Activated naive CD4-positive, alpha-beta T cell (primary cell): ENCODE measurements at places on chromosomes 4 and X.

GRCh38 chrX:120250522-120251271, at the start of gene ZBTB33:
Gene ZBTB33, plus strand, starts transcription at chrX:120250812. Its CDS starts 2,604 bp downstream, at chrX:120253416.
- DNase-seq: peak; percentile 78

GRCh38 chr4:17188125-17188524, 289.7 kb upstream of the LDB2 start:
- DNase-seq: no peak

DNA sequence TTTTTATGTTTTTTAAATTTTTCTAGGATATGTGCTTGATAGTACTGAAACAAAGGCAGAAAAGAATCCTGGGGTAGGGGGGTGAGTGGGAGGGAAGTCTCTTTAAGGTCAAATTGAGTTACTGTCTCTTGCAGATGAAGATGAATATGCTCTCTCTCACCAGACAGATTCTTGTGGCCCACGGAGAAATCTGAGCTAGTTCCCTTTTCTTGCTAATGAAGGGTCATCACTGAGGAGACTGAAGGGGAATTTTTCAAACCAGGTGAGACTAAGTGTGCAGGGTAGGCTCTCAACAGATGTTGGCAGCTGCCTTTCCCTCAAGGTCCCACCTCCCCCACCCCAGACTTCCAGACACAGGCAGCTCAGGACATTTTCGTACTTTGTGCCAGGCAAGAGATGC, 21.5 kb downstream of the FAM9C start:
- no peak for DNase-seq

- DNase-seq: no peak
Measured at GRCh38 chr4:15682242-15683142, 865 bp downstream of the FAM200B start.

GRCh38 chr4:151114986-151115385, 15.6 kb downstream of the RPS3A start:
- no peak for DNase-seq

GRCh38 chrX:63657821-63658220, 127.2 kb downstream of the ARHGEF9 start:
- no peak for DNase-seq

DNA sequence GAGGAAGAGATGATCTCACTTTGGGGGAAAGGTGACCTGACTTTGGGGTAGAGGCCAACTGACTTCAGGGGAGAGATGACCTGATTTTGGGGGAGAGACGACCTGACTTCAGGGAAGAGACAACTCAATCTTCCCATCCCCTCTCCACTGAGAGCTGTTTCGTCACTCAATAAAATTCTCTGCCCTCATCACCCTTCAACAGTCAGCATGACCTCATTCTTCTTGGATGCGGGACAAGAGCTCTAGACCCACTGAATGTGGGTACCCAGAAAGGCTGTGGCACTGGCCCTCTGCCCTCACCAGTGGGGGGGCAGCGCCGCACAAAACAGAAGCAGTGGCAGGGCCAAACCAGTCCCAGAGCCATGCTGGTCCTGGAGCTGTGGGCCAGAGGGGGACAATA, 34.6 kb downstream of the ATXN3L start:
- DNase-seq: no peak

GRCh38 chr4:47465004-47465403, 1.5 kb upstream of the COMMD8 start:
- no peak for DNase-seq
